GM06990 (cell line): ENCODE measurements at places on chromosomes 13 and 19.

GRCh38 chr19:45716359-45717130 is 14.2 kb downstream of the FBXO46 start:
- no peak for DNase-seq

- no peak for DNase-seq
Observed at GRCh38 chr13:39961036-39961435, 305.6 kb downstream of the COG6 start.

DNA sequence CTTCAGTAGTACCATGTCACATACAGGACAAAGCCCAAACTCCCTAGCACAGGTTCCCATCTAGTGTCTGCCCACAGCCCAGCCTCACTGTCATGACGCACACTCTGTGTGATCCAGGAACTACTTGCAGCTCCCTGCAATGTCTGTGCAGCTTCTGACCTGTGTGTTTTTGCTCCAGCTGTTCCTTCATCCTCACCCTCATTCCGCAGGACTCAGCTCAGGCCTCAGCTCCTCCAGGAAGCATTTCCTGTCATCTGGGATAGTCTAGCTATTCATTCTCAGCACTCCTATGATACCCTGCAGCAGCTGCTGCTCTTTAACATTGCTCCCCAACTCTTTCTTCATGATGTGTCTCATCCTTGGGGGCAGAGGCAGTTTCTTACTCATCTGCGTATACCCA is 56.1 kb downstream of the ENOX1 start:
- DNase-seq: no peak

DNA sequence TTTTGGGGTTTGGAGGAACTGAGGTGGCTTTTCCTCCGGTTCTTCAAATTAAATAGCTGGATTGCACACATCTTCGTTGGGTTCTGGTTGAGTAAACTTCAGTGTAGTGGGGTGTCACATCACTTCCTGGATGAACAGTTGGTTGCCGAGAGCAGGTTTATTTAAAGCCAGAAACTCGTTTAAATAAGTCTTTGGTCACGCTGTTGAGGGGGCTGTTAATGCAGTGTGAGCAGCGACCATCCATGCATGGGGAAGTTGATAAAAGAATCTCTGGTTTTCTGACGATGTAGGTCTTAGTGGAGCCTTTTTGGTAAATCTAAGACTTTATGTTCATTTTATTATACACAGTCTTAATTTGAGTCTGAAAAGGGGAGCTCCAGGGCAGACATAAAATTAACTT is 351.2 kb upstream of the ARGLU1 start:
- DNase-seq: peak; percentile 33

- DNase-seq: no peak
Observed at GRCh38 chr13:35475212-35475959, 1.1 kb downstream of the MAB21L1 start.

DNA sequence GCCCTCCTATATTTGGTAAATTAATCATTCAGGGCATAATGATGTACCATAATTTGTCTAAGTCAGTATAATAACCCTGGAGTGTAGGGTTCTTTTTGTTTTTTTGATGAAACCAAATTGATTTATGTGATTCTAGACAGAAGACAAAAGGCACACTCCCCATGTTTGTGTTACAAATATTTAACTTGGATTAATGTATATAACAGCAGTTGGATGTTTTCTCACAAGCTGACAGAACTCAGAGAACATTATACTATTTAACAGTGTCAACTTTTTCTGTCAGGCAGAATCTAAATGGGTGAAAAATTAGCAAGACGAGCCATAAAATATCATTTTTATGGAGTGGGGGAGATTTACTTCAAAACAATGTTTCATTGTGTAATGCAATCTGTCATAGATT is 15.2 kb downstream of the CBY2 start:
- no peak for DNase-seq

GRCh38 chr19:18639706-18640243 is 2.9 kb downstream of the KLHL26 start:
- DNase-seq: no peak

DNA sequence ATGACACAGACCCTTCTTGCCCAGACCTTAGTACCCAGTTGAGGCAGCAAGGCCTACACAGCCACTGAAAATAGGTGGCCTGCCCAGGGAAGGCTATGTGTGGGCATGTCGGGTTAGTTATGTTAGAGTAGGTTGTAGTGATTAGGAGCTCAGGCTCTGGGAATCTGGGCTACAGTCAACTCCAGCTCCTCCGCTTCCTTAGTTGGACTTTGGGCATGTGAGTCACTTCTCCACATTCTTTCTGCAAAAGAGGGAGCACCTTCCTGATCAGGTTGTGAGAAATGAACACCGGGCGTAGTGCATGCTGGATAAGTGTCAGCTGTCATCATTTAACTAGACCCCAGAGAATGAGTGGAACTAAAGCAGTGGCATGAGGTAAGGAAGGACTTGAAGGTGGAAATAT is 64.8 kb downstream of the ARHGAP35 start:
- DNase-seq: no peak

DNA sequence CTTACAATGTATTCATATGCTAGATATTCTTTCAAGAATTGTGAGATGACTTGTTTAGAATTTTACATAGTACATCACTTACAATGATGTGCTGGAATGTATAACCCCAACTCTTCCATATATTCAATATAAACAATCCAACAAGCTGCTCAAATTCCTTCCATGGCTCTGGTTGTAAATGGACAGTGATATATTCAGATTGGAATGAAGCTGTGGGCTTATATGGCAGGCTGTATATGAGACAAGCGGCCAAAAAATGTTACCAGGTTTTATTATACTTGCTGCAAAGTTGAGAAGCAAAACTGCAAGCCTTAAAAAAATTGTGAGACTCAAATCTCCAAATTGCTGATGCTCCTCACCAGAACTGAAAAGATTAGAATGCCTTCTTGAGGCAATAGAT is 83.6 kb upstream of the KLF12 start:
- DNase-seq: no peak

GRCh38 chr13:45545686-45546409 is 69.7 kb downstream of the ERICH6B start:
- no peak for DNase-seq
